ENCODE measurements at places on chromosomes 4 and X. TPM values are rescaled to one million over a fixed set of nuclear protein-coding genes. Genes with fewer than 3 reads are reported as not detected.

SSX4 gene
- total RNA-seq, result not detected

SSX4B gene
- not detected for total RNA-seq

DRD5 gene
- total RNA-seq, result not detected

SPANXB1 gene
- total RNA-seq, result 0.65 TPM

SULT1E1 gene
- not detected for total RNA-seq

ARHGAP24 gene
- 9.9 TPM for total RNA-seq

CXCL8 gene
- 24.9 TPM for total RNA-seq

F8A2 gene
- not detected for total RNA-seq

PDE6B gene
- total RNA-seq, result 4.1 TPM

ELOVL6 gene
- 27.6 TPM for total RNA-seq

ZCCHC18 gene
- 0.63 TPM for total RNA-seq

FRMD7 gene
- total RNA-seq, result not detected

TCEAL4 gene
- total RNA-seq, result 39.4 TPM

MAGEA4 gene
- total RNA-seq, result not detected

OTC gene
- total RNA-seq, result not detected

MAGEA9B gene
- total RNA-seq, result not detected

BEX2 gene
- total RNA-seq, result 19.0 TPM

INTU gene
- 1.6 TPM for total RNA-seq

CCDC110 gene
- total RNA-seq, result 0.07 TPM

PLS3 gene
- 133 TPM for total RNA-seq

ASMT gene
- total RNA-seq, result not detected

CSN1S1 gene
- not detected for total RNA-seq

TKTL1 gene
- total RNA-seq, result not detected

LRRC66 gene
- total RNA-seq, result 0.07 TPM

SPACA5 gene
- not detected for total RNA-seq

SMIM10L2A gene
- 0.65 TPM for total RNA-seq

RNF150 gene
- total RNA-seq, result 0.69 TPM

ABHD18 gene
- 6.8 TPM for total RNA-seq

XKRX gene
- total RNA-seq, result not detected

ABRAXAS1 gene
- 11.3 TPM for total RNA-seq

MAGED4 gene
- 13.2 TPM for total RNA-seq

MUC7 gene
- total RNA-seq, result not detected

TRPC5OS gene
- total RNA-seq, result not detected

SYN1 gene
- total RNA-seq, result 0.65 TPM

MAOA gene
- total RNA-seq, result 3.5 TPM
